SK-MEL-5 (cell line): ENCODE measurements at places on chromosomes 1 and 21.

DNA sequence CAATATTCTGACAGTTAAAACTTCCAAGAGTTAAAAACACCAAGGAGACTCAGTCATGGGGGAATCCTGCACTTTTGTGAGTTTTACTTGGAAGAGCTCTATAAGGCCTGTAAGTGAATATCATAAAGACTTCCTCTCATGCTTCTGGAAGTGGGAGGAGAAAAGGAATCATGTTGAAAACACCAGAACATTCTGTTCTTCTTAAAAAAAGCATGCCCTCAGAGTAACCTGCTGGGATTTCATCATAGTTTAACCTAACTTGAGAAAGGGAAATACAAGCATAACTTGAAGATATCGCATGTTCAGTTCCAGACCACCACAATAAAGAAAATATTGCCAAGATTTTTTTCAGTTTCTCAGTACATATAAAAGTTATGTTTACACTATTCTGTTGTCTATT lies 51.9 kb downstream of the COL11A1 start:
- no peak for DNase-seq

- no peak for DNase-seq
These were observed at the start of gene TCEA3 for GRCh38 chr1:23424293-23425192. Gene TCEA3 (minus strand): TSS chr1:23424748. CDS start chr1:23424633, 115 bp downstream.

GRCh38 chr1:35264035-35264434 lies 4.5 kb upstream of the ZMYM4 start:
- no peak for DNase-seq

DNA sequence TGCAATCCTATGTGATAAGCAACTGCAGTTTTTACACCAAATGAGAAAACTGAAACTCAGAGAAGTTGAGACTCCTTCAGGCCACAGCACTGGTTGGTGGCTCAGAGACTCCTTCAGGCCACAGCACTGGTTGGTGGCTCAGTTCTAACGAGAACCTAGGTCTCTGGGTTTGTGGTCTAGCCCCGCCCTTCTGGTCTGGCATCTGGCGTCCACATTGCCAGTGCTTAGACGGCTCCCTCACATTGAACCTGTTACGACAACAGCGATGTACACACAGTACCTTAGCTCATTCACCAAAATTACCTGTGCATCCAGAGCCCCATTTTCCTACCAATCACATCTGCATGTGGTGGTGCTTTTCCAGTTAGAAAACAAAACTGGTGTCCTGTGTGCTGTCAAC lies 66.1 kb downstream of the NID1 start:
- DNase-seq = no peak

- DNase-seq = no peak
These were observed 50.4 kb downstream of the SLC16A1 start for GRCh38 chr1:112905395-112906149.

DNA sequence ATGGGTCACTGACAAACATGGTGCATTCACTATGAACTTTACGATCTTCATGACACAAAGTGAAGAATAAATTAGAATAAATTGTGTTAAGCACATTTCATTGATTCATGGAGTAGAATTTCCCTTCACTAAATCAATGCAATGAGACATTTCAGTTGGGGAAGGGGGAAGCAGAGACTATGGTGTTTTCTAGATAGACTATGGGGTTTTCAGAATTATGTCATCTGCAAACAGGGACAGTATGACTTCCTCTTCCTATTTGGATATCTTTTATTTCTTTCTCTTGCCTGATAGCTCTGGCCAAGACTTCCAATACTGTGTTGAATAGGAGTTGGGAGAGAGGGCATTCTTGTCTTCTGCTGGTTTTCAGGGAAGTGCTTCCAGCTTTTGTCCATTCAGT lies 80.0 kb upstream of the C1orf105 start:
- DNase-seq = no peak

DNA sequence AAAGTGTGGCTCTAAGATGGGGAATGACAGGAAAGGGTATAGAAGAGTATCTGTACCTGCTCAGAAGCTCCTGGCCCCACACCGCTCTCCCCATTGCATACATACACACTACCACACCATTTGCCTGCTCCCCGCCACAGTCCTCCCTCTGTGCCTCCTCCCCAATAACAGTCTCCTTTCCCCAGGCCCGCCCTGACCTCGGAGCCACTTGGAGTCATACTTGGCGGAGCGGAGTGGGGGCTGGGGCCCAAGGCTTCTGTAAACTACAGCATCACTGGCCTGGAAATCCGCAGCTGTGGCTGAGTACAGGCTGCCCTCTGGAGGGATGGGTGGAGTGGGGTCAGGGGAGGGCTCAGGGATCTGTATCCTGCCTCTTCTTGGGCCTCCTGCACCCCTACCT lies 8.6 kb downstream of the SEMA6C start:
- DNase-seq = no peak

DNA sequence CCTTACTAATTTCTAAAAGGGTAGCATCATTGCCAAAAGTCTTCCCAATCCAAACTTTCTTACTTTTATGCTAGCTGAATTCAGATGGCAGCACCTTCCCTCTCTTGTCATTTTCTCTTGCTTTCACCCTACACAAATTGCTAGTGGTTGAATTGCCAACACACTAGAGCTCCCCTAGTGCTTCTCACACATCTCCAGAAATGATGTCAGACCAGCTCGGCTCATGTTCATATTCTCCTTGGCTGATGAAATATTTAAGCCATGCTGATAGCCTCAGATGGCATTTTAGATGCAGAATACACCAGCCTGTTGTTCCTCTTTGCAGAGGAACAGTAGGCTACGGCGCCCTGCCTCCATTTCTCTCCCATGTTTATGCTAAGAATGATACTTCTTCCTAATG lies 256.9 kb downstream of the PTBP2 start:
- no peak for DNase-seq

GRCh38 chr1:113091988-113092594 lies 19.1 kb downstream of the LRIG2 start:
- no peak for DNase-seq

- peak; percentile 65 for DNase-seq
These were observed 237.3 kb downstream of the S1PR1 start for GRCh38 chr1:101474039-101474665.

DNA sequence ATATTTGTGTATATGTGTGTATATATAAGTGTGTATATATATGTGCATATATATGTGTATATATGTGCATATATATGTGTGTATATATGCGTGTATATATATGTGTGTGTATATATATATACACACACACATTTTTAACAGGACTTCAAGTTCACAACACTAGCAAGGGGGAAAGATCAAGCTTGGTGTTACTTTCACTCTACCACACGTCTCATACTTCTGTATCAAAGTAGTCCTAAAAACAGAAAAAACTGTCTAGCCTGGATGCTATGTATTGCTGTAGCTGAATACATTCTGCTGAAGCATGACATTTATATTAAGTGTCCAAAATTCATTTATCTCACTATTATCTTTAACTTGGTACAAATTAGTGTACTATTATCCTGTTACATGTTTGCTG lies 17.9 kb upstream of the ATP6V1G3 start:
- no peak for DNase-seq

GRCh38 chr1:35567947-35568558 lies 5.1 kb upstream of the TFAP2E start:
- DNase-seq = no peak
